WERI-Rb-1 (cell line): ENCODE measurements at places on chromosomes 1 and 21.

GRCh38 chr1:115771847-115772457 is 3.4 kb upstream of the CASQ2 start:
- peak; percentile 79 for DNase-seq

DNA sequence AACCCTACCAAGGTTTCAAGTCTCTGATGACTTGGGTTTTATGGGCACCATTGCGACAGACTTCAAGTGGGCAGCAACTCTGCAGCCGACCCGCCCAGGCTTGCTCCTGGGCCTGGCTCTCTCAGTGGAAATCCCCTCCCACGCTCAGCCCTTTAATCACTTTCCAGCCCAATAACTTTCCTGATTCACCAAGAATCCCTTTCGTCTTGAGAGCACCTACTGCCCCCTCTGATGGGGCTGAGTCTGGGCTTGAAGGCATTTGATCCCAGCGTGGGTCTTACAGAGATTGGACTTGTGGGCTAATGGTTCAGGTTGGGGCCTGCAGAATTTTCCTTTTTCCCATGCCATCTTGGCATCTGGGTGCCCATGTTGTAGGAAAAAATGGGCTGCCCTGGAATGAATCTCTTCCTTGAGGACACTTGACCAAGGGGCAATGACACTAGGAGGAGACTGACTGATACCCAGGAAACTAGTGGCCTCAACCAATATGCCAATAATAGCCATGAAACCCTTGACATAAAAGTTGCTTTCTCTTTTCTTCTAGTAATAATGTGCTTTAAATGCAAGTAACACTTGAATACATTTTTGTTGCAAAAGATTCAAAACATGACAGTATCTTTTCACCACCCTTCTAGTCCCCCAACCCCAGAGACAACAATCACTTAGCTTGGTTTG is 7.8 kb upstream of the PHLDA3 start:
- DNase-seq: no peak

DNA sequence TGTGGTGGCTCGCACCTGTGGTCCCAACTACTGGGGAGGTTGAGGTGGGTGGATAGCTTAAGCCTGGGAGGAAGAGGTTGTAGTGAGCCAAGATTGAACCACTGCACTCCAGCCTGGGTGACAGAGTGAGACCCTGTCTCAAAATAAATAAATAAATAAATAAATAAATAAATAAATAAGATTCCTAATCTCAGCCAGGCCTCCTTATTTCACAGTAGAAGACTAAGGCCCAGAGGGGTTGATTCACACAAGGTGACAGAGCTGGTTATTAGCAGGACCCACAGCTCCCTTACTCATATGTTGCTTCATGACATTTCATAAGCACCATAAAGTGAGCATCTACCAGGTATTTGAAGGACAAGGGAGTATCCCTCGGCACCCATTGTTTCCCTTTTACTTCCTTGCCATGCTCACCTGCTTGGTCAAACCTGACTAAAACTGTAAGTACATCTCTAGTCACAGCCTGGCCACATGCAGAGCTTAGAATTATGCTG is 32.7 kb downstream of the ALG14 start:
- no peak for DNase-seq

DNA sequence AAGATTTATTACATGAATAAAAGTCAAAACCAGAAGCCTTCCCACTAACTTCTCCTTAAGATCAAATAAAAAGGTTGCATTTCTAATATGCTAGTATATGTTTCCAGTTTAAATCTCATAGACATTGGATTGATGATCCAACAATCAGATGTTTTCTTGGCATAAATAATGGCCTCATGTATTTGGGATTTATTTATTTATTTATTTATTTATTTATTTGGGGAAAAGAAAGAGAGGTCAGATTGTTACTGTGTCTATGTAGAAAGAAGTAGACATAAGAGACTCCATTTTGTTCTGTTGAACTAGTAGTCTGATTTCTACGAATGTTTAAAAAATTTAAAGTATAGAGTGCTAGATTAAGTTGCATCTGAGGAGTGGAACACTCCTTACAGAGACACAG is 422.4 kb downstream of the ADGRL2 start:
- no peak for DNase-seq

- DNase-seq: peak; percentile 49
Observed at GRCh38 chr1:171654942-171655745, 2.7 kb upstream of the MYOC start.
